ENCODE measurements at places on chromosomes 1 and 21.

- DNase-seq = peak; percentile 80
Measured at GRCh38 chr1:212607206-212607912, 1.2 kb upstream of the ATF3 start.

- DNase-seq = no peak
Measured at GRCh38 chr1:212712451-212713303, 13.0 kb upstream of the BATF3 start.

GRCh38 chr1:241849345-241849695, 1.3 kb downstream of the EXO1 start:
- no peak for DNase-seq

DNA sequence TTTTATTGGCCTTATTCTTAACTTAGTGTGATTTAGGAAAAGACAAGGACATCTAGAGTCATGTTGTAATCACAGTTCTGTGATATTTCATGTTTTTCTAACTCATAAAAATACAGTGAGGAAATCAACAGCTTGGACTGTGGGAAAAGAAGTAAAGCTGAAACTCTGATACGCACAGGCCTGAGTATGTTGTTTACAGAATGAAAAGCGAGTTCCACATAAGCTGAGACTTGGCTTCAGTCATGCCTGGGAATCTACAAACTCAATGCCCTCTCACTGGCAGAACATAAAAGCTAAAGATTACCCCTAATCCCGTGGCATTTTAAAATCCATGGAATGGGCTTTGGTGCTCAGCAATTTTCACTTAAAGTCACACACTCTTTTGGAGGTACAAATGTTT, 23.6 kb upstream of the ATP5PO start:
- DNase-seq = no peak

DNA sequence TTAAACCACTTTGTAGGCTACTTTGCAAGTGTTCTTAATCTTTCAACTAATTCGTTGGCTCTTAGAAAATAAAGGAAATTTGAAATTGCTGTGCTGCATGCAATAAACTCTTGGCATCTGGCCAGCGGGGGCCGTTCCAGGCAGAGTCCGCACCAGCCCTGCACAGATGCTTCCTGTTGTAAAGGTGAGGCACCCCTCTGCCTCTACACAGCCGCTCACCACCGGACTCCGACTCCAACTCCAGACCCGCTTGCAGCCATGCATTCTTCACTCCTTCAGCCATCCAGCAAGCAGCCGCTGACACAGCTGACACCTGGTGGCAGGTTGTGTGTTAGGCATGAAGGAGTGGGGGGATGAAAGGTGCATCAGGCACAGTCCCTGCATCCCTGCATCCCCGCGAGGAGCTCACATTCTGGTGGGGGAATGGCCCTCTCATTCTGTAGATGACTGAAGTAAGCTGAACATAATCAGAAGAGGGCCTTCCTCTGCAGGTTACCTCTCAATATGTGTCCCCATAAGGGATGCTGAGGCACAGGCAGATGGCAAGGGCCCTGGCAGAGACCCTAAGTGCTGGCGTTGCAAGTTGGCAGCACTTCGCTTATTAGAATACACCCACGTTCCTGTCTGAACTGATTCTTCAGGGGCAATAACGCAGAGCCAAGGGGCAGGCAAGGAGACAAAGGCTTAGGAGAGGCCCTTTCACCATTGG, 56.8 kb downstream of the GLIS1 start:
- no peak for DNase-seq

GRCh38 chr1:166080277-166080966, 86.4 kb downstream of the FAM78B start:
- no peak for DNase-seq

- DNase-seq = no peak
Measured at GRCh38 chr1:56025942-56026341, 553.4 kb downstream of the PLPP3 start.

DNA sequence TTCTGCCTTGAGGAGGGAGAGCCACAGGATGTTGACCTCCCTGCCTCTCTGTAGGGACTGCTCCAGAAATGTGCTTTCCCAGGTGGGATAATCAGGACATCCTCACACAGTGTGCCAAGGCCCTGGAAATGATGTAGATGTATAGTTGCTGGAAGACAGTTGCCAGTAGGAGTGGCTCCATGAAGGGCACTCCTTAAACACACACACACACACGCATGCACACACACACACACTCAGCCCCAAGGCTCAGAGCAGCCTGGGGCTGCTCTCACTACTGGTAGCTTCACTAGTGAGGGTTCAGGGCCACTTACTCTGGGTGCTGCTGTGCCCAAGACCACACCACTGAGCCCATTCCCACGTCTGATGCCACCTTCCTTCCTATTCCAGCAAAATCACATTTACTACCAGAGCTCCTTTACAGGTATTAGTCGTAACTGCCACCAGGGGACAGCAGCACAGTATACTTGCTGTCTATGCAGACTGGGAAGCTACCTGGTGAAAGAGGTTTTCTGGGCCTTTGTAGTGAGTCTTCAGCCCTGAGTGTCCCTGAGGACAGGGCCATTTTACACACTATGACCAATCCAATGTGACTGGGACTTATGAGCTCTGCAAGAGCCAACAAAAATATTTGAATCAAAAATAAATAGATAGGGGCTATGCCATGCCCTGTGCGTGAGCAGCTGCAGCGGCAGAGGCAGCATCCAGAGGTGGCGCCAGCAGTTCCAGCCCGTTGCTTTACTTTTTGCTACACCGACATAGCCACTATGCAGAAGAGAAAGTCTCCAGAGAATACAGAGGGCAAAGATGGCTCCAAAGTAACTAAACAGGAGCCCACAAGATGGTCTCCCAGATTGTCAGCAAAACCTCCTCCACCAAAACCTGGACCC, 15.0 kb downstream of the CRNN start:
- no peak for DNase-seq

All from pancreas (tissue), 10 donors.